ENCODE measurements at places on chromosomes 3 and 15.

GRCh38 chr3:5144316-5144994, 22.4 kb downstream of the ARL8B start:
- DNase-seq, result no peak

- DNase-seq, result no peak
Measured at GRCh38 chr3:155549087-155549486, 195.8 kb downstream of the PLCH1 start.

DNA sequence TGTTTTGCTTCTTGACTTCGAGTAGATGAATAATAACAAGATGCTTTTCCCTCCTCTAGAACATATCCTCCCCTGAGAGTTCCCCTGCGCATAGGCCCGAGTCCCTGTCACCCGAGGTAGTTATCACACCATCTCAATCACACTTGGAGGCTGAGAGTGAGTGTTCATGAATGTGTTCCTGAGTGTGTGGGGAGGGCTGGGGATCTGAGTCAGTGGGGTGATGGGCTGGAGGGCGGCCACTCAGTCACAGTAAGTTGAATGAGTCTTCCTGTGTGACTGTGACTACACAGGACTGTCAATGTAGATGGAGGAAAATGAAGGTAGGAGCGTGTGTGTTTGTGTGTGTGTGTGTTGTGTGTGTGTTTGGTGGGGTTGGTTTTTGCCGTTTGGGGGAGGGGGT, 71.0 kb downstream of the SETD5 start:
- no peak for DNase-seq

GRCh38 chr3:34312684-34313083, 514.3 kb downstream of the PDCD6IP start:
- DNase-seq, result no peak

DNA sequence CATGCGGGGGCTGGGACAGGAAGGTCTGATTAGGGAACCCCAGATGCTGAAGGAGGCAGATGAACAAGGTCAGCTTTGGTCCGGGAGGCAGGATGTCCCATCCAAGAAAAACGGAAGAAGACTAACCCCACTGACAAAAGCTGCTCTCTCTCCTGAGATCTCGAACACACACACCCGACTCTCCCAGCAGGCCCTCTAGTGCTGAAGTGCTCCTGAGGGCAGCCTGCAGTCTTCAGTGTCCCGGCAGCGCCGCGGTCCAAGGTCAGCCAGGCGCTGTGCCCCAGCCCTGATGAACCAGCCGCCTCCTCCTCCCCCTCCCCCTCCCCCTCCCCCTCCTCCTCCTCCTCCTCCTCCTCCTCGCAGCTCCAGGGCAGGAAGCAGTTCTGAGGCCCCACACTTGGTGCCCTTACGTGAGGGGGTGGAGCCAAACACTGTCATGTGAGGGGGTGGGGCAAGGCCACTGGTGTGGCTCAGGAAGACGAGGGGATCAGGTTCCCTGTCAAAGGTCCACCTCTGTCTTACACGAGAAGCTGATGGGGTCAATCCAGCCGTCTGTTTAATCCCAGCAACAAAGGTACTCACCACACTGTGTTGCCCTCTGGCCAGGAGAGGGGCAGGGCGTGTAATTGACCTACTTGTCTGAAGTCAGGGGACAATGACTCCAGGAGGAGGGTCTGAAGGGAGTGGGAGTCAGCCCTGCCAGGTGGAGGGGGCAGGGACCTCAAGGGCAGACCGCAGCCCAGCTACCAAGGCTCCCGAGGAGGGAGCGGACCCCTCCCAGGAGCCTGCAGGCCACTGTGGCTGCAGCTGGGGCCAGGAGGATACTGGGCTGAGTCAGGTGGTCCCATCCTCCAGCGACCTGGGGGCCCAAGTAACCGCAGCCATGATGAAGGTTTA, 34.3 kb downstream of the PRR23E start:
- DNase-seq, result peak; percentile 31

GRCh38 chr3:146308222-146308621, 57.3 kb upstream of the PLSCR4 start:
- DNase-seq, result no peak

DNA sequence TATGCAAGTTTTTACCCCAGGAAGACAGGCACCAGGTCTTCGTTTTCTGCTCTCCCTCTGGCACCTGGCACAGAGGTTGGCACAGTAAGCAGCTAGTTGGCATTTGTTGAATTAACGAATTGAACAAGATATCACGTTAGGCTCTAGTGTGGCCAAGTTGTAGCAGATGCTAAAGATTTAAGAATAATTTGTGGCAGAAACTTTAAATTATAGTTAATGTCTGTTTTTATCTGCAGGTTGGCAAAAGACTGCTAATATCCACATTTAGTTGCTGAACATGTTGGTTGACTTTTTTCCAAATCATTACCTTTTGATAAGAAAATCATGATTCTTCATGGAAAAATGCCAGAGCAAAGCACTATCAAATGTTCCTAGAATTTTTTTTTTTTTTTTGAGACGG, 8.1 kb downstream of the CHRNA5 start:
- no peak for DNase-seq

GRCh38 chr3:144045766-144046165, 74.1 kb downstream of the DIPK2A start:
- no peak for DNase-seq

DNA sequence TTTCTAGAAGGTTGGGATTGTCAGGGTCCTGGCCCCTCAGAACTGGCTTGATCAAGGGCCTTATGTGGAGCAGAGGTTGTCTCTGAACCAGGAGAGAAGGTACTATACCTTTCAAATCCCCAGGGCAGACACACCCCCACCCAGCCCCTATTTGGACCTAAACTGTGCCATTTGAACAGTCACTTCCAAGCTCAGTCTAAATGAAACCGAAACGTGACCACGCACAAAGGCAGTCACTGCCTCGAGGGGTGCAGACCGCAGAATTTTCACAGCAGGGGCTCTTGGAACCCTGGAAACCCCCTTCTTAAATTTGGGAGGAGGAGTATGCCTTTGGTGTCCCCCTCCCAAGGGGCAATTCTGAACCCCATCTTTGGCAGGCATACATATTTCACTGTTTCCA, 53.7 kb downstream of the GRIP2 start:
- no peak for DNase-seq
